ENCODE measurements at places on chromosomes 13 and 19. TPM values are rescaled to one million over a fixed set of nuclear protein-coding genes. Genes with fewer than 3 reads are reported as not detected.

GRCh38 chr13:33751151-33751550 lies 66.8 kb upstream of the RFC3 start:
- no peak for DNase-seq
- H3K27ac ChIP-seq, result peak overlapping the region; percentile 86
- no peak overlapping the region for H3K4me3 ChIP-seq
- H3K36me3 ChIP-seq, result peaks cover 7% of the 10 kb centered on the region

- no peak overlapping the region for H3K27ac ChIP-seq
- H3K4me3 ChIP-seq, result no peak overlapping the region
- H3K4me1 ChIP-seq, result no peaks in the 10 kb centered on the region
- DNase-seq, result no peak
These were observed 730.8 kb downstream of the EFNB2 start for GRCh38 chr13:105804561-105805190.

- no peaks in the 10 kb centered on the region for H3K27me3 ChIP-seq
- no peaks in the 10 kb centered on the region for H3K4me1 ChIP-seq
- H3K4me3 ChIP-seq, result no peak overlapping the region
- no peak overlapping the region for H3K27ac ChIP-seq
- no peak for DNase-seq
These were observed 163.9 kb downstream of the KCTD15 start for GRCh38 chr19:33960566-33960965.

- peaks cover 26% of the 10 kb centered on the region for H3K36me3 ChIP-seq
- H3K4me3 ChIP-seq, result no peak overlapping the region
- peaks cover 13% of the 10 kb centered on the region for H3K4me1 ChIP-seq
- H3K27me3 ChIP-seq, result no peaks in the 10 kb centered on the region
- DNase-seq, result peak; percentile 82
These were observed 9.6 kb downstream of the ABHD13 start for GRCh38 chr13:108227651-108228272.

DNA sequence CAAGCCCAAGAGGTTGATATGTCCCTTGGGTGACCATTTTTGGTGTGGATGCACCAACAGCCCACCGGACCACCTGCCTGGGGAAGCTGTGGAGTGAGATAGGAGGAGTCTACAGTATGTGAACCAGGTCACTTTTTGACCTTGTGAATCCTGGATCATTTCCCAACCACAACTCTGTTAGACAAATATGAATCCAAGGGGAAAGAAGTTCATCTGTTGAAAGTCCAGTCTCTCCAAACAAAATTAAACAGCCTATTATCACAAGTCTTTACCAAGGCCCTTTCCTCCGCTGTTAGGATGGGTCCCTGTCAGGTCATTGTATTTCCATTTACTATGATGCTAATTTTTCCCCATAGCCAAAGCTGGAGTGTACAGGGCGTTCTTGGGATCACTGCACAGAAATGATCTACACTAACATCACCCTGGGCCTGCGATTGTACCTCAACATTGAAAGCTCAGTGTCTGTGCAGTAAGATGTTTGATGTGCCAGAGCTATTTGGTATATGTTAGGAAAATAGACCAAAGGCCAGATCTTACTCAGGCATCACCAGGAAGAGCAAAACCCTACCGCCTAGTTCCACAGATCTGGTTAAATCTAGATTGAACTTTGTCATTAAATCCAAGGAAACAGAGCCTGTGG lies 117.1 kb downstream of the STARD13 start:
- H3K4me1 ChIP-seq, result no peaks in the 10 kb centered on the region
- H3K27me3 ChIP-seq, result no peaks in the 10 kb centered on the region
- DNase-seq, result no peak
- H3K36me3 ChIP-seq, result no peaks in the 10 kb centered on the region
- no peak overlapping the region for H3K4me3 ChIP-seq

GRCh38 chr19:17391371-17392151 lies 2.4 kb downstream of the CCDC194 start:
- H3K36me3 ChIP-seq, result no peaks in the 10 kb centered on the region
- H3K27ac ChIP-seq, result peak overlapping the region; percentile 27
- peaks cover 9% of the 10 kb centered on the region for H3K4me1 ChIP-seq
- H3K4me3 ChIP-seq, result no peak overlapping the region
- DNase-seq, result peak; percentile 76
- H3K27me3 ChIP-seq, result no peaks in the 10 kb centered on the region

DNA sequence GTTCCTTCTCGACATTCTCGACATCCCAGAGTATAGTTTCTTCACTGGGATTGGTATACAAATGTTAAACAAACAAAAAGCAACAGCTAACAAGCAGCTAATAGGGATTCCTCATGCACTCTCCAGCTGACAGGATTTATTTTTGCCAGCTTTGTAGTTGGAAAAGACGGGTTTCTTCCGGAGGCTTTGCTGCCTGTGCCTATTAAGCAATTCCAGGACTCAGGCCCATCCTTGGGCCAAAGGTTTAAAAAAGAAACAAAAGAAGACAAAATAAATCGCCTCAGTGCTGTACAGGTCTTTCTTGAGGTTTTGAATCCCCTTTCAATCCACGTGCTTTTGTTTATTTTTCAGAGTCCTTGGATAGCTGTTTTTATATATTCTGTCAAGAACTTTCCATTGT lies 1414.5 kb upstream of the PCDH9 start:
- no peak for DNase-seq
- H3K36me3 ChIP-seq, result no peaks in the 10 kb centered on the region
- no peak overlapping the region for H3K4me3 ChIP-seq
- H3K27me3 ChIP-seq, result no peaks in the 10 kb centered on the region

GRCh38 chr13:74258961-74259360 lies 124.8 kb upstream of the KLF12 start:
- no peak overlapping the region for H3K4me3 ChIP-seq
- H3K27me3 ChIP-seq, result no peaks in the 10 kb centered on the region
- H3K4me1 ChIP-seq, result no peaks in the 10 kb centered on the region
- no peaks in the 10 kb centered on the region for H3K36me3 ChIP-seq
- H3K27ac ChIP-seq, result no peak overlapping the region

DNA sequence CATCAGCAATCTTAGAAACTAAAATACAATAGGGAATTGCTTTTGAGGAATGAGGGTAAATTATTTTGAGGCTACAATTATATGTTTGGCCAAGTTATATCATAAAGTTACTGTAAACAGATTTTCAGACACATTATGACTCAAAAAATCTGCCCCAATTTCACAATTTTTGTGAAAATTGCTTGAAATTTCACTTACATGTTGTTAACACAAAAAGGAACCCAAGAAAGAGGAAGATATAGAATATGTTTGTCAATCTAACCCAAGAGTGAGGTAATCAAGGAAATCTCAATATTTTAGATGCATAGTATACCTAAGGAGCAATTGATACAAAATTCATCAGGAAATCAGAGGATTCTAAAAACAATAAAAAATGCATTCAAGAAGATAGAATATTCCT lies 73.9 kb upstream of the FNDC3A start:
- H3K4me3 ChIP-seq, result no peak overlapping the region
- no peaks in the 10 kb centered on the region for H3K27me3 ChIP-seq
- no peak for DNase-seq
- no peak overlapping the region for H3K27ac ChIP-seq
- H3K36me3 ChIP-seq, result no peaks in the 10 kb centered on the region
- no peaks in the 10 kb centered on the region for H3K4me1 ChIP-seq

- H3K27ac ChIP-seq, result no peak overlapping the region
- no peaks in the 10 kb centered on the region for H3K4me1 ChIP-seq
- H3K27me3 ChIP-seq, result no peaks in the 10 kb centered on the region
- no peaks in the 10 kb centered on the region for H3K36me3 ChIP-seq
- no peak overlapping the region for H3K4me3 ChIP-seq
These were observed 721.5 kb upstream of the KLHL1 start for GRCh38 chr13:70829748-70830147.

GRCh38 chr13:83377491-83377890 lies 504.8 kb downstream of the SLITRK1 start:
- H3K27me3 ChIP-seq, result no peaks in the 10 kb centered on the region
- no peak overlapping the region for H3K27ac ChIP-seq
- no peak overlapping the region for H3K4me3 ChIP-seq
- DNase-seq, result no peak
- H3K4me1 ChIP-seq, result no peaks in the 10 kb centered on the region

DNA sequence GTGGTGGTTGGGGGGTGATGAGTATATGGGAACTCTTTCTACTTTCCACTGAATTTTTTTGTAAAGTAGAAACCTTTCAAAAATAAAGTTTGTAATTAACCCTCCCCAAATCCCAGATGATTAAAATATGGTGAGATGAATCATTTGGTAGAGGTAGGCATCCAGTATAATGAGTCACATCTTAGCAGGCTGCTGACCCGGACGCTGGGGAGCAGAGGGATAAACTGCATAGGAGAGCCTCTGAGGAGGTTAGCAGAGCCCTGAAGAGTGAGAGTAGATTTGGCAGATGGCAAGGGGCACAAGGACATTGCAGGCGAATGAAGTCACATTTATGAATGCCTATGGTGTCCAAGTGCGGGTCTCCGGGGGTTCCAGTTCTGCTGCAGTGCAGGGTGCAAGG lies 293.8 kb downstream of the FGF9 start:
- no peaks in the 10 kb centered on the region for H3K27me3 ChIP-seq
- no peak for DNase-seq
- H3K27ac ChIP-seq, result no peak overlapping the region
- no peaks in the 10 kb centered on the region for H3K4me1 ChIP-seq
- no peaks in the 10 kb centered on the region for H3K36me3 ChIP-seq

GRCh38 chr19:48683349-48683748 lies 10.5 kb upstream of the NTN5 start:
- no peaks in the 10 kb centered on the region for H3K36me3 ChIP-seq
- H3K4me1 ChIP-seq, result no peaks in the 10 kb centered on the region
- H3K27ac ChIP-seq, result no peak overlapping the region
- no peak overlapping the region for H3K4me3 ChIP-seq

- H3K36me3 ChIP-seq, result no peaks in the 10 kb centered on the region
- H3K4me3 ChIP-seq, result no peak overlapping the region
- H3K27me3 ChIP-seq, result no peaks in the 10 kb centered on the region
- no peaks in the 10 kb centered on the region for H3K4me1 ChIP-seq
- peak; percentile 96 for DNase-seq
- no peak overlapping the region for H3K27ac ChIP-seq
These were observed 15.0 kb upstream of the PGLS start for GRCh38 chr19:17496337-17496997.

- DNase-seq, result no peak
- H3K27ac ChIP-seq, result no peak overlapping the region
- no peaks in the 10 kb centered on the region for H3K4me1 ChIP-seq
- no peak overlapping the region for H3K4me3 ChIP-seq
- no peaks in the 10 kb centered on the region for H3K36me3 ChIP-seq
- no peaks in the 10 kb centered on the region for H3K27me3 ChIP-seq
These were observed 118.8 kb upstream of the SPATA13 start for GRCh38 chr13:24041651-24042225.

DNA sequence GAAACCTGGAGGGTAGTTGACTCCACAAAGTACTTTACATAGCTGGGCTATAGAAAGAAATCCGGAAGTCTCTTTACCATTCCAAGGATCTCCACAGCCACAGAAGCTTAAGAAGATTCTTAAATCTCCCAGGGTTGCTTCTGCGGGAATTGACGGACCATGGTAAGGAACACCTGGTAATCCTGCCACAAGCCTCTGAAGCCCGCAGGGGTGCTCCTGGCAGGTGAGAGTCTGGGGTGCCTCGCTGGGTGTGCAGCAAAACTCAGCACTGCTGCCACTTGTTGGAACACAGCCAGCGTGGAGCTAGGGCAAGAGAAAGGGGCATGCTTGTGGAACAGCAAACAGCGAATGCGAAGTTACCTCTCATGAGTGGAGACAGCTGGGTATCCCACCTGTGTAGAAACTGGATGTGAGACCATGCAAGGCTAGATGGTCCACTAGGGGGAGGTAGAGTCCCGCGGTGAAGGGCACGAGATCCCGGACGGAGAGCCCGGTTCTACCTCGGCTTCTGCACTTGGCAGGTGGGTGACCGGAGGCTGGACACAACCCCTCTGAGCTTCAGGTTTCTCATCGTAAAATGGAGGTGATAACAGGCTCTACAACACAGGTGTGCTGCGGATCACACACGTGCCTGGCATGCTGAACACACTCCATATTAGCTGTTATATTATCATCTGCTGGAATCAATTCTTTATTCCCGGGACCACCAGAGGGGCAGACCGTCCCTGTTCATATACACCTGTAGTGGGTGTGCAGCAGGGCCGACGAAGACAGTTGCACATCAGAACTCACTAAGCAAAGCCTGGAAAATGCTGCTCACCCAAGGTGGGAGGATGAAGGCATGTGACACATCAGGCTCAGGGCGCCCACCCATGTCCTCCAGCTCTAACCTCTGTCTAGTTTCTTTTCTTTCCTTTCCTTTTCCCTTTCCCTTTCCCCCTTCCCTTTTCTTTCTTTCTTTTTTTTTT lies 24.1 kb upstream of the UBAC2 start:
- DNase-seq, result peak; percentile 95
- H3K36me3 ChIP-seq, result no peaks in the 10 kb centered on the region
- peak overlapping the region; percentile 35 for H3K4me3 ChIP-seq
- no peaks in the 10 kb centered on the region for H3K27me3 ChIP-seq
- H3K4me1 ChIP-seq, result peaks cover 32% of the 10 kb centered on the region

DNA sequence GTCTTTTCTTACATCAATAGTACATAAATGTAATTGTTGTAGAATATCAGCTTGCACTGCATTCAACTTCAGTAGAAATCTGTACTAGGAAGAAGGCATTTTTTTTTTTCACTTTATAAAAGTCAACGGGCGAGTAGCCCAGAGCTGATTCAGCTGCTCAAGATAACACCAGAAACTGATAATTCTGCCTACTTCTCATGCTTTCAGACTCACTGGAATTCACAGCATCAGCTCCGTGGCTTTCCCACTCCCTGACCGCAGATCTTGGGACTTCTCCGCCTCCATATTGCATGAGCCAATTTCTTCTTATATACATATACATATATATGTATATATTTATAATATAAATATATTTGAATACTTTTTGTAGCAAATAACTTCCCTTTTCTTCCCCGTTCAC lies 263.1 kb upstream of the RXFP2 start:
- H3K27me3 ChIP-seq, result no peaks in the 10 kb centered on the region
- H3K4me3 ChIP-seq, result no peak overlapping the region
- H3K27ac ChIP-seq, result no peak overlapping the region
- no peaks in the 10 kb centered on the region for H3K36me3 ChIP-seq

- no peaks in the 10 kb centered on the region for H3K27me3 ChIP-seq
- H3K27ac ChIP-seq, result no peak overlapping the region
- H3K36me3 ChIP-seq, result no peaks in the 10 kb centered on the region
- DNase-seq, result no peak
- H3K4me3 ChIP-seq, result no peak overlapping the region
These were observed 8.0 kb upstream of the USF2 start for GRCh38 chr19:35260694-35261304.

DNA sequence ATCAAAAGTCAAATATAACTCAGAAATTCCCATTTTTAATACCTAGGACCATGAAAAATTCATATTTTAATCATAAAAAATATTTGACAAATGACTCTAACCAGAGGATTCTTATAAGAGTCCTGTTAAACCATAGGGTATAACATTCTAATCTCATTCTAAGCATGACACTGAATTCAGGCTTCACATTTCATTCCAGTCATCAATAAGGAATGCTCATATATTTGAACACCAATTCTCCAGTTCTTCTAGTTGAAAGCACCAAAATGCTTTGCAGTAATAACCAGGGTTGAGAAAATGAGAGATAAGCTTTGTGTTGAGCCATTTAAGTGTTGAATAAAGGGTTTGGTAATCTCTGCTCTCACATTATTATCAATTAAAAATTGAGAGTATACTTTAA lies 147.5 kb downstream of the VWA8 start:
- H3K36me3 ChIP-seq, result peaks cover 11% of the 10 kb centered on the region
- no peaks in the 10 kb centered on the region for H3K27me3 ChIP-seq
- peak overlapping the region; percentile 18 for H3K27ac ChIP-seq
- no peak for DNase-seq

GRCh38 chr19:1488282-1488601 lies 1.9 kb downstream of the PCSK4 start:
- DNase-seq, result peak; percentile 38
- H3K27me3 ChIP-seq, result no peaks in the 10 kb centered on the region
- no peak overlapping the region for H3K27ac ChIP-seq
- no peaks in the 10 kb centered on the region for H3K36me3 ChIP-seq
- H3K4me3 ChIP-seq, result no peak overlapping the region

ZNF682 gene
- total RNA-seq, result 20.6 TPM

ELSPBP1 gene
- not detected for total RNA-seq

PEAK3 gene
- total RNA-seq, result not detected

HTR2A gene
- not detected for total RNA-seq

NALCN gene
- 0.04 TPM for total RNA-seq

All from Karpas-422 (cell line).